ENCODE measurements at places on chromosomes 2 and 18.

DNA sequence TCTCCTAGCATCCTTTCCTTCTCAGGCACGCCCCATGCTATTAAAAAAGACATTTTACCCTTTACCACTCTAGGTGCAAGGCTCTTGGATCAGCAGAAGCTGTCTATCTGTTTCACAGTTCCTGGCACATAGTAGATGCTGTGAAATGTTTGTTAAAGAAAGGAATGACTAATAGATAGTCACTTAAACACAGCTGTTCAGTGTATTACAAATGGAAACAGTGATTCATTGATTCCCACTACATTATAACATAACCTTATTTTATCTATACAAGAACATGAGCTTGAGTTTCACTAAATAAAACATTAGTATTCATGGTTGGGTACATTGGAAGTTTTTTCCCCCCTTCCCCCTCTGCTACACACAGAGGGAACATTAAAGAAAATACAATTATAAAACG is 142.1 kb downstream of the ASXL3 start:
- DNase-seq, result no peak

- no peak for DNase-seq
These were observed 98.3 kb downstream of the RAPGEF4 start for GRCh38 chr2:172833898-172834297.

GRCh38 chr2:217727801-217728200 is 275.0 kb downstream of the TNS1 start:
- DNase-seq, result no peak

- DNase-seq, result no peak
These were observed 82.2 kb downstream of the NFATC1 start for GRCh38 chr18:79477711-79478483.

GRCh38 chr2:23593752-23594459 is 208.9 kb downstream of the KLHL29 start:
- no peak for DNase-seq

GRCh38 chr2:168555283-168555682 is 99.2 kb downstream of the CERS6 start:
- no peak for DNase-seq

- no peak for DNase-seq
These were observed 6.7 kb upstream of the ATG16L1 start for GRCh38 chr2:233244818-233245217.

- DNase-seq, result no peak
These were observed 670.0 kb upstream of the ACVR2A start for GRCh38 chr2:147174824-147175254.

- no peak for DNase-seq
These were observed 95.9 kb upstream of the ZBTB14 start for GRCh38 chr18:5391409-5391808.

- no peak for DNase-seq
These were observed 223.3 kb upstream of the STON1 start for GRCh38 chr2:48306409-48307284.

DNA sequence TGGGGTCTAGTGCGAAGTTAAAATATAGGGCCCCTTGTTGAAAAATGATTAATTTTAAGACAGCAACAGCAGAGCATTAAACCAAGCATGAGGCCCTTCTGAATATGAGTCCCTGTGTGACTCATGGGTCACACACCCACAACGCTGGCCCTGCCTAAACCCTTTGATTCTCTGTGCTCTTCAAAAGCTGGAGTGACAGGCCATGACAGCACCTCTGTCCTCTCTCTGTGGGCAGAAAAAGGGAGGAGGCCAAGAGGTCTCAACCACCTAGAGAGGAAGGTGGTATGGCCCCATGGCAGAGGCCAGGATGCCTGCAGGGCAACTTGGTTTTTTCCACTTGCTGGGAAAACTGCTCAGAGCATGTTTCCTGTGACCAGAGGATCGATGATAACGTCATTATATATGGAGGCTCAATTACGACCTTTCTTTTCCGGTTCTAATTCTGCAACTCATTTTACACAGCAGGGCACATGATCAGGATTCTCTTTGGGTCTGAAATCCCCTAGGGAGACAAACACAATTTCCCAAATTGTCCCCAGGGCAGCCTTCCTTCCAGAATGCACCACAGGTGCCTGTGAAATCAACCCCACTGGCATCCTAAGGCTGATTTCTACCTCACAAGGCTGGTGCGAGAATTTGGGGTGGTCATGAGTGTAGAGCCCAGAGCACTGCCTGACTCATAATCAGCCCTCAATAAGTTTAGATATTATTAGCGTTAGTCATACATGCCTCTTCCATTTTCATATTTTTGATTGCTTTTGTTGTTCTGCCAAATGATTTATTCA is 102.0 kb upstream of the PPP1CB start:
- DNase-seq, result no peak

DNA sequence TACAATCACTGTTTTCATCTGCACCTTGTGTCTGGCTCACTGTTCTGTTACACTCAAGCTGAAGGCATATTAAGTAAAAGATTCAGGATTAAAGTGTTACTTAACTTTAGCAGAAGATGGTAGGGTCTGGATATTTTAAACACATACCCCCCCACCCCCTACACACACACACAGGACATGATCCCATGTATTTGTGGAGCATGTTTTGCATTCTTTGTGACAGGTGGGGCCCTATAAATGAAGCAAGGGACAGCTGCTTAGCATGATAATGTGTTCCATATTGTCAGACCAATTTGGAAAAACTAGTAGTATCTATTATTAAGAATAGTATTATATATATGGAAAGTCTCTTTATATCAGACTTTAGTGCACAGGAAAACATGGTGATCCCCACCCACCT is 335.2 kb upstream of the TNP1 start:
- no peak for DNase-seq

DNA sequence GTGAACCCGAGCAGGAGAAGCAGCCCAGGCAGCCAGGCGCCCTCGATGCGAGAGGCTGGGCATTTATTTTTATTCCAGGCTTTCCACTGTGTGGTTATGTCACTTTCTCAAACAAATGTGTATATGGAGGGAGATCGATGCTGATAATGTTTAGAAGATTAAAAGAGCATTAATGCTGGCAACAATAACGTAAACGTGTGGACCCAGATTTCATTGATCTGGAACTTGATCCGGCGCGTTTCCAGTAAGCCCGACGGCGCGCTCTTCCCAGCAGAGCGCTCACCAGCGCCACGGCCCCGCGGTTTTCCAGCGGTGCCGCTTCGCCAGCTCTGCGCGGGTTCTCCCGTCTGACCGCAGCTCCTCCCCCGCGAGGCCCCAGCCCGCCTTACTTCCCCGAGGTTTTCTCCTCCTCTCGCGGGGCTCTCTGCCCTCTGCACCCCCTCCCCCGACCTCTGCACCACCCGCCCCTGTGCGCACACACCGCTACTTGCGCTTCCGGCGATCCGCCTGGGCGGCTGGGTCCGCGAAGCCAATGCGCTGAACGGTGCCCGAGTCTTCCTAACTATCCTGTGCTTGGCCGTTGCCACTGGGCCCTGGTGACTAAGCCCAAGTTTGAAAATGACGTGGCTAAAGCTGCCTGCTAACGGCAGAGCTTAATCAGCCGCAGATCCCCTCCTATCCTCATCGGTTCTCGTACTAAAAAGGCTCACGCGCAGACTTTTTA is 6.1 kb downstream of the ONECUT2 start:
- no peak for DNase-seq

DNA sequence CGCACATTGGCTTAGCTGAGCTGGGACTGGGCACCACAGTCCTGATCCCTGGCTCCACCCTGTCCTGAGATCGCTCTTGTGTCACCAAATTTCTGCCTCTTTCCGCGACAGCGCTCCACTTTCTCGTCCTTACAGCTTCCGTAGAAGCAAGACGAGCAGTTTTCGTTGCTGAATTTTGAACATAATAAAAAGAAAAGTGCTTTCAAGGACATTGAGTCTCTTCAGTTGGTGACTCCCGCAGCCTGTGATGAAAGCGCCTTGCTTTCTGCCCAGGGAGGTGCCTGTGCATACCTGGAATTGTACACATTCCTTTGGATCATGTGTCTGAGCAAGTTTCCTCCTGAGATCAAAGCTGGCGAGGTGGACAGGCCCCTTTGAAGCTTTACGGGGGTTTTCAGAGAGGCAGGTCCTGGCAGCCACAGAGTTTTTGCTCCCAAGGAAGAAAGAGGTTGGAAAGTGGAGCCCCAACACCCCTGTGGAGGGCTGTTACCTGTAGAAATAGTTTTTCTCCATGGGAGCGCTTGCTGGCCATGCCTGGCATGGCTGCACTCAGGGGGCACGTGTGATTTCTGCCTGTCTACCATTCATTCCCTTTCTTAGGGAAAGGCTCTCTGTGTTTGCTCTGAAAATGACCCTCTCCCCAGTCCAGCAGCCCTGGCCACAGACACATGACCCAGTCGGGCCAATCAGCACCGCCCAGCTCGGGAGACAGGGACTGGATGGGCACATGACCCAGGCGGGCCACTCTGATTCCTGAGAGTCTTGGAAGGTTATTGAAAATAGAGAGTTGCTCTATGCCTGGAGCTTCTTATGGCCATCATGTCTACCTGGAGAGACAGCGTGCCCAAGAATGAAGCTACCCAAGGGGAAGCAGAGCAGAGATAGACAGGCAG is 115.6 kb upstream of the OTOS start:
- no peak for DNase-seq

DNA sequence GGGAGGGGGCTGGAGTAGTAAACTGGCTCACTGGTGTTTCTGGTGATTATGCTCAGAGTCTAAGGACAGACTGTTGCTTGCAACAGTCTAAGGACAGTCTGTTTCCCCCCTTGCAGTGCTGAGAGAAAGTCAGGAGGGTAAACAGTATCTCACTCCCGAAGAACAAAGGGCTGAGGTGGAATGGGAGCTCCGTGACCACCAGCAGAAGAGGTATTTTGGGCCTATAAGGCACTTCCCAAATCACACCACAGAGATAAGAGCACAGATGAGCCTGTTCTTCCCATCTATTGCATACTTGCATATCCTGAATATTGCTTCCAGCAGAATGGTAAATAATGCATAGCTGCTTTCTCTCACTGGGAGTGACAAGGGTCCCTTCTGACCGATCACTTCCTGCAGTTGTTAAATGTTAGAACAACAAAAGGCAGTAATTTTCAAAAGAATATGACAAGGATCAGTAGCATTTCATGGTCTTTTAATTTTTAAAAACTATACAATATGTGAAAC is 160.4 kb upstream of the LYPD1 start:
- no peak for DNase-seq

- no peak for DNase-seq
These were observed 41.2 kb downstream of the SRD5A2 start for GRCh38 chr2:31539505-31539904.

DNA sequence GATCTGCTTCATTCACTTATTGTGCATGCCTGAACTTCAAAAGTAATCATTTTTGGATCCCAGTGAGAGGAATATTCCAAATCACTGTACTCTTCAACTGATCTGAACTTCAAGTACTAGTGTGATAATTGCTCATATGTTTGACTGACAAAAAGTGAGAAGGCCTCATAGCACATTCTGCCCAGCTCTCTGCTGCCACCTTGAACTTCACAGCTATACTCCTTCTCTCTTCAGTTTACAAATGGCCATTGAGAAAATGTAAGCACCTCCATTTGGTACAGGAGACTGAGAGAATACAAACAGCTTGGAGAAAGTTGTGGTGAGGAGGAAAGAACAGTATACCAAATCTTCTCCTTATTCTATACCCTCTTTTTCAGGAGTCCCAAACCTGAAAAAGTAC is 946.0 kb upstream of the CHAC2 start:
- no peak for DNase-seq

- DNase-seq, result no peak
These were observed 19.5 kb downstream of the SLC20A1 start for GRCh38 chr2:112665113-112665780.

- no peak for DNase-seq
These were observed 61.7 kb downstream of the CCDC88A start for GRCh38 chr2:55357927-55358326.

GRCh38 chr2:29520001-29520400 is 401.4 kb downstream of the ALK start:
- DNase-seq, result no peak

DNA sequence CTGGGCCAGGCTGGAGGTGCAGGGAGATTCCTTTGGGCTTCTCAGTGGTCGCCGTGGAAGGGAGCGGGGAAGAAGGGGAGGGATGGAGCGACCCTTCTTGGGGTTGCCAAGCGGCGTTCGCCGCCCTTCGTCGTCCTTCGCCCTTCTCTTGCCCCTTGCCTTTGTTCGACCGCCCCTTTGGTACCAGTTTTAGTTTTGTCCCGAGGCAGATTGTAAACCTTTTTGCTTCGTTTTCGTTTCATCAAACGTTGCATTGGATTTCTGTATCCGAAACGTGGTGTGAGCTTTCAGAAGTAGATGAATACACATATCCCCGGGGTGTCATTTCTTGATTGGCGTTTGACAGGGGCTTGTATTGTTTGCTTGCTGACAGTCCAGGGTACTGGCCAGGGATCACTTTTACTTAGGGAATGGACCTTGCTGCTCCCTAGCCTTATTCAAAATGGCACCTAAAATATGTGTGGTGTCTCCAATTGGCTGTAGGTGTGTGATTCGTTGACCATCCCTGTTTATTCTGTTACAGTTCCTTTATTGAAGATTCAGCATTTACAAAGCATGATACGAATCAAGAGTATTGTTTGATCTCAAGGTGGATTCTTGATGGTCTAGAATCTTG is 788 bp downstream of the USP14 start:
- no peak for DNase-seq

DNA sequence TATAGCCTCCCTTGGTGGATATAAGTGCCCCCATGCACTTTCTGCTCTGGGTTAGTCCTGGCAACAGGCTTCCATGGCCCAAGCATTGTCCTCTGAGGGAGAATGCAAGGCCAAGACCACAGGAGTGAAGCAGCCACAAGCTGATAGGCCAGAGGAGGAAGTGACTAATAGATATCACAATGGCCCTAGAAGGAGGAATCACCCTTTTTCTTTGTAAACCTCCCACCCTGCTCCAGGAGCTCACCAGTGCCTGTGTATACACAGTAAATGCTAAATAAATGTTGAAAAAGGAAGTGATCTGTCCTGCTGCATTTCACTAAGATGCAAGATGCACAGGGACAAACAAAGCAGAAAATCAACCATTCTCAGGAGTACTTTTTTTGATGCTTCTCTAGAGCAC is 49.7 kb upstream of the ABCA12 start:
- DNase-seq, result no peak

DNA sequence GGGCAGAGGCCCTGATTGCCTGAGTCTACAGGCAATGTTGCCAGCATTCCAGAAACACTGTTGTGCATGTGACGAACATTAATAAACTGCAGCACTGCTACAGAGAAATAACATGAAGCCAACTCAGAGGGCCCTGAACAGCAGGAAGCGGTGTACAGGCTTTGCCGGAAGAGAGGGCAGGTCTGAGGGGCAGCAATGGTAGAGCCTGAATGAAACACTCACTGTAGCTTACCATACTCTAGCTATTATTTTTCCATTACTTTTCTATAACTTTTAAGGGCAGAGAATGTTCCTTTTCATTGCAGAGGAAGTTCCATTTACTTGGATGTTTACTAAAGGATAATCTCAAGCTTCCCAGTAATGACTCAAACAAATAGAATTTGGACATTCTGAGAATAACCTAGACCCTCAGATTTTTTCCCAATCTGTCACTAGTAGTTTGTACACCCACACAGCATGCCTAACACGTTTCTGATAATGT is 150.4 kb downstream of the MTX2 start:
- no peak for DNase-seq

GRCh38 chr2:210536973-210537650 is 19.3 kb upstream of the CPS1 start:
- no peak for DNase-seq
